A673 (cell line): ENCODE measurements at places on chromosomes 7 and 10. TPM values are rescaled to one million over a fixed set of nuclear protein-coding genes. Genes with fewer than 3 reads are reported as not detected.
A peak's percentile ranks its signal among the peaks of the same experiment; 100 is the strongest.

DNA sequence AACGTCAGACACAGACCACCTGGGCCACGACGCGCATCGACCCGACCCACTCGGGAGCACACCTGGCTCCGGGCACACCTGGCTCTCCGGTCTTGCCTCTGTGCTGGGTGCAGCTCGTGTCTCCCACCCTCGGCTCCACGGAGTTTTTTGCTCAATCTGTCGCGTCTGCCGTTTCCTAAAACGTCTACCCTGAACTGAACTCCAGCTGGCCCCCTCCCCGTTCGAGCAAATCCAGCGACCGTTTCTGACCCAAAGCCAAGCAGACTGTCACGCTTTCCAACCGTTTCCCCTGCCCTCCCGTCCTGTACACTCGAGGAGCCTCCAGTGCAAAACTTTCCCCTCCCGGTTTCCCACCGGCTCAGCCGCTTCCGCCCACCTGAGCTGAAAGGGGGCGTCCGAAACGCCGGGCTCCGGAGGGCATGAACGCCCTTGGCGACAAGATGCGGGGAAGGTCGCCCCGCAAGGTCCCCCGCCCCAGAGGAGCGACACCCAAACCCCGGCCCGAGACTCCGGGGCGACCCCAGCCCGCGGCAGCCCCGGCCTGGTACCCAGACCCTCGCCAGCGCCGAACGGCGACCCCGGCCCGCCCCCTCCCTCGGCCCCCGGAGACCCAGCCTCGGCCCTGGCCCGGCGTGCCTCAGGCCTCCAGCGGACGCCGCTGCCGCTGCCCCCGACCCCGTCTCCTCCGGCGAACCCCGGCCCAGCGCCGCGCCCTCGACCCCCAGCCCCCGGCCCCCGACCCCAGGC, 557 bp downstream of the CYTH3 start:
- peak; percentile 23 for DNase-seq
- peaks cover 6% of the 10 kb centered on the region for H3K4me1 ChIP-seq
- peak overlapping the region; percentile 48 for H3K27ac ChIP-seq
- peak overlapping the region; percentile 65 for H3K4me3 ChIP-seq
- H3K27me3 ChIP-seq = no peaks in the 10 kb centered on the region
- no peaks in the 10 kb centered on the region for H3K36me3 ChIP-seq

- H3K36me3 ChIP-seq = no peaks in the 10 kb centered on the region
- DNase-seq = no peak
- H3K27ac ChIP-seq = no peak overlapping the region
- H3K4me3 ChIP-seq = no peak overlapping the region
- H3K4me1 ChIP-seq = no peaks in the 10 kb centered on the region
Observed at GRCh38 chr10:15745751-15746150, 26.0 kb upstream of the ITGA8 start.

DNA sequence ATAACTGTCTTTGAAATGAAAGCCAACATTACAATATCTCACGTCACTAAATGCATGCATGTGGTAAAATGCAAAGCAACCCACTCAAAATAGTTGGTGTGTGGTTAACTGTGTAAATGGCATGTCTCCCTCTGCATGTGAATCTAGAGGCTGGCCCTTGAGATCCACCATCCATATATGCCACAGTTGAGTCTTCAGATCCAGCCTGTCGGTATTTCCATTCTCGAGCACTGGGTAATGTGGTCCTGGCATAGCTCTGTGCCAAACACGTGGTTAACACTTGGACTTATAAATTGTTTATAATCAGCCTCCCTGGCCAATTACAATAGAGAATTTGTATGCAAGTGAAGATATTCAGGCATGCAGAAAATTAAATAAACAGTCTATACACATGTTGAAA, 90.3 kb downstream of the LYZL1 start:
- no peak overlapping the region for H3K4me3 ChIP-seq
- peak overlapping the region; percentile 92 for H3K27ac ChIP-seq
- peak; percentile 43 for DNase-seq
- no peaks in the 10 kb centered on the region for H3K27me3 ChIP-seq
- no peaks in the 10 kb centered on the region for H3K36me3 ChIP-seq

- H3K27me3 ChIP-seq = no peaks in the 10 kb centered on the region
- DNase-seq = no peak
- H3K36me3 ChIP-seq = peaks cover 16% of the 10 kb centered on the region
- H3K27ac ChIP-seq = no peak overlapping the region
- H3K4me1 ChIP-seq = no peaks in the 10 kb centered on the region
Observed at GRCh38 chr10:851901-852300, 79.6 kb downstream of the LARP4B start.

DNA sequence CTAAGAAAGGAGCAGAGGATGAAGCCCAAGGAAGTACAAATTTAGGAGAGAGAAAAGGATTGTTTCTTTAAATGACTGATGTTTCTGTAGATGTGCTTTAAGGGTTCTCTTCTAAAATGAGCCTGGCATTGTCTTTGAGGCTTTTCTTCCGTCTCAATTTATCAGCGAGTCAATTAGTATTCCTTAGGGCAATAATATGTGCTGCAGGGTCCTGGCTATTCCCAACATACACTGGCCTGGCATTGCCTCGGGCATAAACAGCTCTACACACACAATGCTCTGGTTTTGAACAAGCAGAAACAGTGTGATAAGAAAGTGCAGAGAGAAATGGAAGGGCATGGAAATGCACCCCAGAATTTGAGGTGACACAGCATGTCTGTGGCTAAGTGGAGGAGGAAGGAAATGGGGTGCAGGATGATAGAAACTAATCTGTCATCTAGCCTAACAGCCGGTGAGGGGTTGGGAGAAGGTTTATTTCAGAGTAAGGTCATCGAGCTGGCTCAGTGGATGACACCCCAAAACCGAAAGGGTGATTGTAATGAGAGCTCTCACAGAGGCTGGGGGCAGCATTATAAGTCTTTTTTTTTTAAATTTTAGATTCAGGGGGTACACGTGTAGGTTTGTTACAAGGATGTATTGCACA, 67.5 kb upstream of the ARHGAP21 start:
- H3K36me3 ChIP-seq = no peaks in the 10 kb centered on the region
- no peak for DNase-seq
- no peak overlapping the region for H3K27ac ChIP-seq
- no peaks in the 10 kb centered on the region for H3K27me3 ChIP-seq
- no peak overlapping the region for H3K4me3 ChIP-seq
- no peaks in the 10 kb centered on the region for H3K4me1 ChIP-seq

- H3K4me1 ChIP-seq = peaks cover 11% of the 10 kb centered on the region
- no peak for DNase-seq
- peak overlapping the region; percentile 94 for H3K4me3 ChIP-seq
- no peaks in the 10 kb centered on the region for H3K27me3 ChIP-seq
- peaks cover 28% of the 10 kb centered on the region for H3K36me3 ChIP-seq
Observed at GRCh38 chr7:102396710-102397019, 502 bp downstream of the PRKRIP1 start.

Gene POMZP3
- 30.6 and 32.2 TPM in 2 replicates for total RNA-seq

- H3K27ac ChIP-seq = no peak overlapping the region
- no peaks in the 10 kb centered on the region for H3K27me3 ChIP-seq
- H3K4me1 ChIP-seq = no peaks in the 10 kb centered on the region
- no peak for DNase-seq
Observed at GRCh38 chr10:116771959-116772585, 29.7 kb upstream of the HSPA12A start.

DNA sequence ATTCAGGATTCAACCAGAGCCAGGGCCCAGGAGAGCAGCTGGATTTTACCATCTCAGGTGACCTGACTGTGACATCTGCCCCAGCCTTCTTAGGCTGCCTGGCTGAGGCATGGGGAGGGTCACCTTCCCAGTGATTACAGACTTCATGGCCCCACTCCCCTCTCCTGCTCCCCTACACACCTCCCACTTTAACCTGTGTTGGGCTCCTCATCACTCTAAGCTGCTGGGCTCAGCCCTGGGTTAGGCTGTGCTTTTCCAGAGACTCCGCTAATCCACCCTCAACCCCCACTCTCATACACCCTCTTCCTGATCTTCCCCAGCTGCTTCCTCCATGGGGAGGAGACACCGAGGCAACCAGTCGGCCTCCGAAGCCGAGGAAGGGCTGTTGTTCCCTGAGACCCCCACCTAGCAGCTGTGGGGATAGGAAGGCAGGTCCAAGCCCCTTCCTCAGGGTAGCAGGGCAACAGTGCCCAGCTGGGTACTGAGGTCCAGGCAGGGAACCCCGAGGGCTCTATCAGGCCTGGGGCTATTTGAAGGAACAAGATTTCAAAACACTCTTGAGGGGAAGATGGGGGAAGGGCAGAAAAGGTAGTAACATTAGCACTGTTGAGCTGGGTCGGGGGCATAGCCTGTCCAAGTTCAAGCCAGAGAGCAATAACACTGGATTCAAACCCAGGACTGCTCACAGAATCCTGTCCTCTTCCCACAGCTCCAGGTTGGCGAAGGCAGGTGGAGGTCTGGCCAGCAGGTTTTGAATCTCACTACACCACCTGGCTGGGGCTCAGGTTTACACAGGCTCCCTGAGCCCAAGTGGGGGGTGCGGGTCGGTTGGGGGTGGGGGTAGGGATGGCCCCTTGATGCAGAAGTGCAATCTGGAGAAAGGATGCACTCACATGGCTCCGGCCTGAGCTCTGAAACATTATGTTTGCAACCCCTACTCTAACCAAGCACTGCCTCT, 1.8 kb downstream of the IMPDH1 start:
- H3K4me1 ChIP-seq = peaks cover 39% of the 10 kb centered on the region
- H3K4me3 ChIP-seq = peak overlapping the region; percentile 67
- peak overlapping the region; percentile 7 for H3K27ac ChIP-seq
- DNase-seq = peak; percentile 61

DNA sequence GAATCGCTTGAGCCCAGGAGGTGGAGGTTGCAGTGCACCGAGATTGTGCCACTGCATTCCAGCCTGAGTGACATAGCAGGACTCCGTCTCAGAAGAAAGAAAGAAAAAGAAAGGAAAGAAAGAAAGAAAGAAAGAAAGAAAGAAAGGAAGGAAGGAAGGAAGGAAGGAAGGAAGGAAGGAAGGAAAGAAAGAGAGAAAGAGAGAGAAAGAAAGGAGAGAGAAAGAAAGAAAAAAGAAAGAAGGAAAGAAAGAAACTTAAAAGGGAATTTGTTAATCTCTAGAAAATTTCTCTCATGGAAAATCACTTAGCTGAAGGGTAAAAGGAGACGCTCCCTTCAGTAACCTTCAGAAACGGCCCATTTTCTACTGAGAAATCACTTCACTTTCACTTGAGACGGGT, 279.5 kb upstream of the KLF6 start:
- H3K27ac ChIP-seq = no peak overlapping the region
- H3K27me3 ChIP-seq = peaks cover 22% of the 10 kb centered on the region
- no peak overlapping the region for H3K4me3 ChIP-seq

- H3K27me3 ChIP-seq = no peaks in the 10 kb centered on the region
- no peaks in the 10 kb centered on the region for H3K36me3 ChIP-seq
- H3K4me3 ChIP-seq = no peak overlapping the region
- peak; percentile 31 for DNase-seq
- no peak overlapping the region for H3K27ac ChIP-seq
- H3K4me1 ChIP-seq = peaks cover 8% of the 10 kb centered on the region
Observed at GRCh38 chr10:63003816-63004453, 129.2 kb upstream of the NRBF2 start.

Gene MEOX2
- total RNA-seq = not detected in 2 replicates

Gene FBXL13
- 0.15 and 0.37 TPM in 2 replicates for total RNA-seq

DNA sequence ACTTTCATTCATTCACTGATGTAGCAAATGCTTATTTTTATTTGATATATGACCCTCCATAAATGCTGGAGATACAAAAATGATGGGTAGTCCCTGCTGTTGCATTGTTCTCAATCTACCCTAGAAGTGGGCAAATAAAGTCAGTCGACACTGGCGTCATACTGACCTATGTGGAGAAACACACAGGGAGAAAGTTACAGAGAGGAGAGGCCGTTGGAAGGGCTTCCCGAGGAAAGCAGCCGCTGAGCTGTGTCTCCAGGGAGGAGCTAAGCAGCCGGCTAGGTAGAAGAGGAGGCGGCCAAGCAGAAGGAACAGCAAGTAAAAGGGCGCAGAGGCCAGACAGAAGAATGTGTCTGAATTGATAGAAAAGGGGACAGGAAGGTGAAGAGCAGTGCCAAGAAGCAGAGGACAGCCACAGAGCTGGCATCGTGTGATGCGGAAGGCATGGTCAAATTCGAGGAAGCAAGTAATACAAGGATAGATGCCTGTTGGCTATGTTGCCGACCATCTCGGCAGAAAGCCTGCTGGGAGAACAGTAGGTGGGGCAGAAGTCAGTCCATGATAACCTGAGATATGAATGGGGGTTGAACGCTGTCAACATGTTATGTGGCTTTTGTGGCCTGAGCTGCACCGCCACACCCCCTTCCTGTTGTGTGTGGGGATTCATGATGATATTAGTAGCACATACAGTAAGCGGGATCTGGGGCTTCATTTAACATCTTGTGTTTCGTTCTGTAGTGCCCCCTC, 25.9 kb downstream of the ST8SIA6 start:
- DNase-seq = no peak
- H3K36me3 ChIP-seq = no peaks in the 10 kb centered on the region
- peaks cover 18% of the 10 kb centered on the region for H3K27me3 ChIP-seq
- H3K4me3 ChIP-seq = no peak overlapping the region

DNA sequence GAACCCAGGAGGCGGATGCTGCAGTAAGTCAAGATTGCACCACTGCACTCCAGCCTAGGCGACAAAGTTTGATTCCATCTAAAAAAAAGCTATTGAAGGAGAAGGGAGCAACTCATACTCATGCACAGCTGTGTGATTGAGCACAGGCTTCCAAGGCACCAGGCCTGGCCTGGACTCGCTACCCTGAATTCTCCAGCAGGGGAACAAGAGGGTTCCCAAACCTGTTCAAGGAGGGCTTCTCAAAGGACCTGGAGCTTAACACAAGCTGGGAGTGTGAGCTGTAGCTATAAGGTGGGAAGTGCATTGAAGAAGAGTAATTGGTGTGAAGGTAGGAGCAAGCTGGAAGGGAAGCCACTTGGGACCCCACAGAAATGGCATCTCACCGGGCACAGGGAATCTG, 15.1 kb upstream of the DDIT4 start:
- peaks cover 52% of the 10 kb centered on the region for H3K4me1 ChIP-seq
- no peak for DNase-seq
- H3K27me3 ChIP-seq = no peaks in the 10 kb centered on the region
- H3K36me3 ChIP-seq = no peaks in the 10 kb centered on the region
- no peak overlapping the region for H3K4me3 ChIP-seq

DNA sequence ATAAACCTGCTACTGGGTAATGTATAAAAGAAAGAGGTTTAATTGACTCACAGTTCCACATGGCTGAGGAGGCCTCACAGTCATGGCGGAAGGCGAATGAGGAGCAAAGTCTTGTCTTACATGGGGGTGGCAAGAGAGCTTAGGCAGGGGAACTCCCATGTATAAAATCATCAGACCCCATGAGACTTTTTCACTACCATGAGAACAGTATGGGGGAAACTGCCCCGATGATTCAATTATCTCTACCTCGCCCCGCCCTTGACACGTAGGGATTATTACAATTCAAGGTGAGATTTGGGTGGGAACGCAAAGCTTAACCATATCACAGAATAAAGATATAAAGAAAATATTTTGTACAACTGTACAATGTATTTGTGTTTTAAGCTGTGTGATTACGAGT, 39.4 kb upstream of the PLCE1 start:
- H3K4me1 ChIP-seq = no peaks in the 10 kb centered on the region
- H3K27me3 ChIP-seq = no peaks in the 10 kb centered on the region
- no peaks in the 10 kb centered on the region for H3K36me3 ChIP-seq
- no peak overlapping the region for H3K27ac ChIP-seq
- no peak overlapping the region for H3K4me3 ChIP-seq
- DNase-seq = no peak
